Testis (tissue), 5 donors: ENCODE measurements at places on chromosomes 2 and 18.
A peak's percentile ranks its signal among the peaks of the same experiment; 100 is the strongest.

DNA sequence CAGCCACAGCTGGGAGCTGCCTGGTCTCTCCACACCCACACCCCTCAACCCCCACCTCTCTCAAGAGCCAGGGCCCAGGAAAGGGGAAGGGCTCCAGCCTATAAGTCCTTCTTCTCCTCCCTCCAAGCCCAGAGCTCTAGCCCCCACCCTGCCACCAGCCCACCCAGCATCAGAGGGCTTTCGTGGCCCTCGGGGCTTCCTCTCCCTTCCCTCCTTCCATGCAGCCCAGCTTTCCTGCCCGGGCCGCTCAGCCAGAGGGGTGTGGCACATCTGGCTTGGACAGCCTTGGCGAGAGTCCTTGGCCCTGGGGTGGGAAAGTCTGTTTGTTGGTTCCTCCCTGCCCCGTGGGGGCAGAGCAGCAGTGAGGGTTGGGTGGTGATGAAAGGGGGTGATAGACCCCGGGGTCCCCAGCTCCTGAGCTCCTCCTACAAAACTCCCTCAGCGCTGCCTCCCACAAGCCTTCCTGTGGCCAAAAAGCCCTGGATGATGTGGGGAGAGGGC lies 7.0 kb downstream of the TNS1 start:
- peak; percentile 57 for DNase-seq

GRCh38 chr2:207692206-207693065 lies 19.0 kb upstream of the CCNYL1 start:
- peak; percentile 60 for DNase-seq

- no peak for DNase-seq
Measured at GRCh38 chr2:67702284-67702683, 305.2 kb downstream of the ETAA1 start.

- DNase-seq = no peak
Measured at GRCh38 chr2:30769481-30769780, 37.8 kb downstream of the CAPN13 start.

- no peak for DNase-seq
Measured at GRCh38 chr2:99481941-99482340, 7.9 kb downstream of the REV1 start.

- DNase-seq = no peak
Measured at GRCh38 chr2:240576036-240576435, 7.8 kb downstream of the RNPEPL1 start.

- peak; percentile 4 for DNase-seq
Measured at GRCh38 chr2:11103984-11104793, 51.1 kb upstream of the SLC66A3 start.

DNA sequence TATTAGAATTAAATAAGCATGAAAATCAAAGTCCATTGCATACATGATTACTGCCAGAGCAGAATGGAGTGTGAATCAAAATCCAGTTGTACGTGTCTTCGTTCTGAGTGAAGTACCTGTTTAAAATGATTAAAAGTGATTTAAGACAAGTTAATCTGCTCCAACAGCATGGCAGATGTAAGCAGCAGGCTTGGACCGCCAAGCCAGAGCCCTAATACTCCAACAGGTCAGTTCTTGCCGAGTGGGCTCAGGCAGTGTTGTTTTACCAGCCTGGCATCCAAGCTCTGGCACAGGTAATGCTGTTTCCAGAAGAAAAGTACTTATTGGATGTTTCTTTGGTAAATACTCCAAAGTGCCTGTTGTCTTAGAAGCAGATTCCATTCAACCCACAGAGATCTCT lies 171.4 kb upstream of the EPAS1 start:
- no peak for DNase-seq

DNA sequence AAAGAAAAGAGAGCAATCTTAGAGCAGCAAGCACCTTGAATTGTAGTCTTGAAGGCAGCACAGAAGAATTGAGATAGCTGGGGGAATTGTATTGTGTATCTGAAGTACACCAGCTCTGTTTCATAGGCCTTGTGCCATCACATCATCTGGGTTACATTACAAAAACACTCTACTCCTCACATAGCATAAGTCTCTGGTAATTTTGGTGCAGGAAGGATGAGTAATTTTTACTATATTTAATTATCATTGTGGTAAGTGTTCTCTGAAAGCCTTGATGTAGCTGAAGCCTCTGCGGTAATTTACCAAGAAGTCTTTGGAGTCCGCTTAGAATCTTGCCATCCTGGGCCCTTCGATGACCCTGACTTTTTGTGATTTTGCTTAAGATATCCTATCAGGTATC lies 291.1 kb downstream of the ARHGAP15 start:
- DNase-seq = no peak

DNA sequence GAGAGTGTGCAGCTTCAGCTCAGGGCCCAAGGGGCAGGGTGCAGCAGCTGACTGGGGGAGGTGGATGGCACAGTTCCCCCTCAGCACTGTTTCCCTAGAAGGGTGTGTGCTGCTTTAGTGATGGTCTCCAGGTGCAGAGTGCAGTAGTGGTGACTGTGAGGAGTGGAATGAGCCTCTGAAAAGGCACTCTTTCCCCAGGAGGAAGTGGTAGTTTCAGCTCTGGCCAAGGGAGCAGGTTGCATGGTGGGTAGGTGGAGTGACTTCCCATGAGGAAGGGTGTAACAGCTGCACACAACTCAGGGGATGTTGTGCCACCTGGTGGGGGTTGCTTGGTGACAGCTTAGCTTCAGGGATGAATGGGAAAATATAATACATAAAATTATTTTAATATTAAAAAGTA lies 251.5 kb upstream of the NXPH2 start:
- no peak for DNase-seq

DNA sequence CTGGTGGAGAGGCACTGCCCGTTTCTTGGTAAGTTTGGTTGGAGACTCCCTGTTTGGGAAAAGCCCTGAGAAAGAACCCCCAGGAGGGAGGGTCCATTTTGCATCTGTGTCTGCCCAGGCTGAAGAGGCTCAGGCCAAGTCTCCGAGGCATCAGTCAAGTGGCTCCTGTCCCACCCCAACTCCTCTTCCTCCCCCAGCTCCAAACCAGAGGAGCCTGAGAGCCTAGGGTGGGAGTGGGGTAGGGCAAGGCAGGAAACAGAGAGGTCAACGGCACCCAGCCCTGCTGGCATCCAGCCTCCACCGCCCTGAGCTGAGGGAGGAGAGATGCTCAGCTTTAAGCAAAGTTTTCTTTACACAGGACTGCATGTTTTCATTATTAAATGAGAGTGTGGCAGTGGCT lies 38.2 kb downstream of the CYP27C1 start:
- no peak for DNase-seq

GRCh38 chr2:103594823-103595222 lies 833.0 kb downstream of the TMEM182 start:
- DNase-seq = no peak

GRCh38 chr2:43024515-43025011 lies 201.8 kb downstream of the ZFP36L2 start:
- peak; percentile 66 for DNase-seq

DNA sequence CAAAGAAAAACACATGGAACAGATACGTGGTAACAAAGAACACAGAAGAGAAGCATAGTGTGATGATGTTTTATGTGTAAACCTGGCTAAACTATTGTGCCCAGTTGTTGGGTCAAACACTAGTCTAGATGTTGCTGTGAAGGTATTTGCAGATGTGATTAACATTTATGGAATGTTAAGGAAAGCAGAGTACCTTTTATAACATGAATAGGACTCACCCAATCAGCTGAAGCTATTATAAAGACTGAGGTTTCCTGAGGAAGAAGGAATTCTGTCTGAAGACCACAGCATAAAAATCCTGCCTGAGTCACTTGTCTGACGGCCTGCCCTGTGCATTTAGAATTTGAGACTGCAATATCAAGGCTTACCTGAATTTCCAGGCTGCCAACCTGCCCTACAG lies 253.1 kb downstream of the DYM start:
- DNase-seq = no peak

DNA sequence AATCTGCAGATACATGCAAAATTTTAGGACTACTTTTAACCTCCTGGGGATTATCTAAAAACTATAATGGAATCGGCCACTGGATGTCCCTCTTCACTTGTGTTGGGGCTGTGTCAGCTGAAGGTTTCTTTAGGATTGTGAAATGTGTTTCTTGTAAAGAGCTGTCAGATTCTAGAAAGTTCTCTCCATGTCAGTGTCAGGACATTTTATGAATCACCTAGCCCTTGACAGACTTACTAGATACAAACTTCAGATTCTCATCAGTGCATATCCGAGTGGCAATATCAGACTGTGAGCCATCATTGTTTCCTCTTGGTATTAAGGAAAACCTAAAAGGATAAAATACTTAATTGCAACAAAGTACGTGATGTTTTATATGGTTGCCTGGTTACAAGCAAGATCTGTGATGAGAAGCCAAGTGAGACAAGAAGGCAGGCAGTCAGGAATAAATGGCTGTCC lies 107.3 kb downstream of the CPS1 start:
- DNase-seq = peak; percentile 28

GRCh38 chr18:36471393-36471792 lies 173.9 kb downstream of the FHOD3 start:
- DNase-seq = no peak

GRCh38 chr2:15988733-15989132 lies 48.4 kb downstream of the MYCN start:
- no peak for DNase-seq

- no peak for DNase-seq
Measured at GRCh38 chr2:185417111-185417510, 321.5 kb upstream of the FSIP2 start.

DNA sequence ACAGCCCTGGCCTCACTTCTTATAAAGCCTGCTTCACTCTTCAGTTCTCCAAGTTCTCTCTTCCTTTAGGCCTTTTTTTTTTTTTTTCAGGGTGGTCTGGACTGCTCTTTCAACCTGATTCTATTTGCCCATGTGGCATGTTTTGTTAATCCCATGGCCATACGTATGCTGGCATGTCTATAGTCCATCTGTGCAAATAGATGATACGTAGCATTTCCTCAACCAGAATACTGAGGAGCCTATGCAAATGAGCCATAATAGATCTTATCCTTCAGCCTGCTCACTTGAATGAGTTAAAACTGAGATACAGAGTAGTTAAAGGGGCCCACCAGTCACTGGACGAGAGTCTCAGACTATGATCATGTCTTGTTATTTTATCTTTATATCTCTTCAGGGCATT lies 265.2 kb upstream of the CXCR4 start:
- DNase-seq = no peak

DNA sequence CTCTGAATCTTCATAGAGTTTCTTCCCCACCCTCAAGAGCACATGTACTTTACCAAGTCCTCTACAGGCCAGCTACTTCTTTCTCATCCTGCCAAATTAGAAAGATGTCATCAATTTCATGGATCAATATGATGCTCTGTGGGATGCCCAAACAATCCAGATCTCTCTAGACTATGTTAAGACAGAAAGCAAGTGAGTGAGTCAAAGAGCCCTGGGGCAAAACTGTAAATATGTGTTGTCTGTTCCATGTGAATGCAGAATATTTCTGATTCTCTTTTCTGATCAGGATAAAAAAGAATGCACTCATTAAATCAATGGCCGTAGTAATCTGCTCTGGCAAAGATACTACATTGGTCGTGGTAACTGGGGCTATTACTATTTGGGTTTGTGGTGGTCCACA lies 53.1 kb upstream of the ROCK2 start:
- no peak for DNase-seq

DNA sequence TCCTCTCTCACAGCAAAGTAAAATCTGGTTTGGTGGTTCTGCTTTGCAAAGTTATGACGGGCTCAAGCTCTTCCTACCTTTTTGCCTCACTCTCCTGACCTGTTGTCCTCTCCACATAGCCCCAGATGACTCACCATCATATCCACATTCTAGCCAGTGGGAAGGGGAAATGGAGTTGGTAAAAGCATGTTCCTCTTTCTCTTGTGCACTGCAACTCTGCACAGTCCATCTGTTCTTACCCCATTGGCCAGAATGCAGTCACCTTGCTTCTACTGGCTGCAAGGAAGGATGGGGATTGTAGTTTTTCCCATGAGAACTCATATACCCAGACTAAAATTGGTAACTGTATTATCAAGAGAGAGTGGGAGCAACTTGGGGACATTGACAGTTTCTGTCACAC lies 50.4 kb upstream of the SMIM21 start:
- DNase-seq = no peak

DNA sequence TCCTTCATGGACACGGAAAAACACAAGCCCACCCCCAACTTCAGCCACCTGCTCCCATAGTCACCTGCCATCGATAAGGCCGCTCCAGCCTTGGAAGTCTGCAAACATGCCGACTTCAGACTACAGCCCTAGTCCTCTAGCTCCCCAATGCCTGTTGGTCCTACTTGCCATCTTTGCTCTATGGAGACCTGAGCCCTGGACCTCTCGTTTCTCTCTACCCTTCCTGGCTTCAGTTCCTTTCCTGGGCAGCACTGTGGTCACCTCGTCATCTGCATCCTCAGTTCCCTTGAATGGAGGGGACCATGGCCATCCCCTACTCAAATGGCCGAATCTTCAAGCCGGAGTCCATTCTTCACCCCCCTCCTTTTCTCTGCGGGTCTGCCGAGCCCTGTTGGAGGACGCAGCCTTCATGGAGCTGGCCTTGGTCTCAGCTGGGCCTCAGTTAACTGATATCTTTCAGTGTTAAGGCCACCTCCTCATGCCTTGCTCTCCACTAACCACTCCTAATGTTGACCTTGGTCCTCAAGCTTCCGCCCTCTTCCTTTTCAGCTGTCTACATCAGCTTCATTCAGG lies 47.7 kb upstream of the GBX2 start:
- no peak for DNase-seq

DNA sequence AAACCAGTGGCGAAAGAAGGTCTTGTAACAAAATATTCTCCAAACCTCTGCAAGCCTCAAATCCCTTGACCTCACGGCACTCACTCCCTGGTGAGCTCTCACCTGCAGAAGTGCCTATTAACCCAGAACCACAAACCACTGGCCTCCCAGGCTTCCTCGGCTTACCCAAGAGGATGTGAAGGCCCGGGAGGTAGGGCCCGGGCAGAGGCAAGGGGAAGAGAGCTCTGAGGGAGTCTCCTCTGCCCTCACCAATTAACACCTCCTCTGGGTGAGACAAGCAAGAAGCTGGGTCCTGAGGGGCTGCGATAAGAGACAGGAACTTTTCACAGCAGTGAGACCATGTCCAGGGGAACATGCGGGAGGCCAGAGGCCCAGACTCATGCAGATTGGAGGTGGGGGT lies 53.7 kb downstream of the EMX1 start:
- no peak for DNase-seq
